Tibial artery (tissue), 4 donors: ENCODE measurements at places on chromosomes 4 and X.

DNA sequence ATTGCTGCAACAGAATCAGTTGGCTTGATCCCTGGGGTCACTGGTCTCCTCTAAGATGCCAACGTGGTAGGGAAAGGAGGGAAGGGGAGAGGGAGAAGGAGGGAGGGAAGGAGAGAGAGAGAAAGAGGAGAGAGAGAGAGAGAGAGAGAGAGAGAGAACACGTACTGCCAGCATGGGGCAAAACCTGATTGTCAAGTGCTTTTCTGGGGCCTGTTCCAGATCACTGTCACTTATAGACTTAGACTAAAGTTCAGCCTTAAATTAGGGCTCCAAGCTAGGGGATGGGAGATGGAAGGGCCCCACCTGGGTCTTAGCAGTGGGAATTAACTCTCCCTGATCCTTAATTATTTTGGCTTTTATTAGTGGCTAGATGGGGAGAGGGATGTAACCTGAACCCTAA is 12.9 kb downstream of the SHROOM4 start:
- DNase-seq = no peak

- no peak for DNase-seq
Measured at GRCh38 chr4:53013873-53014775, 152.0 kb downstream of the RASL11B start.

GRCh38 chr4:13615161-13615560 is 12.4 kb downstream of the BOD1L1 start:
- no peak for DNase-seq

GRCh38 chrX:41313419-41313818 is 20.5 kb upstream of the DDX3X start:
- DNase-seq = no peak

DNA sequence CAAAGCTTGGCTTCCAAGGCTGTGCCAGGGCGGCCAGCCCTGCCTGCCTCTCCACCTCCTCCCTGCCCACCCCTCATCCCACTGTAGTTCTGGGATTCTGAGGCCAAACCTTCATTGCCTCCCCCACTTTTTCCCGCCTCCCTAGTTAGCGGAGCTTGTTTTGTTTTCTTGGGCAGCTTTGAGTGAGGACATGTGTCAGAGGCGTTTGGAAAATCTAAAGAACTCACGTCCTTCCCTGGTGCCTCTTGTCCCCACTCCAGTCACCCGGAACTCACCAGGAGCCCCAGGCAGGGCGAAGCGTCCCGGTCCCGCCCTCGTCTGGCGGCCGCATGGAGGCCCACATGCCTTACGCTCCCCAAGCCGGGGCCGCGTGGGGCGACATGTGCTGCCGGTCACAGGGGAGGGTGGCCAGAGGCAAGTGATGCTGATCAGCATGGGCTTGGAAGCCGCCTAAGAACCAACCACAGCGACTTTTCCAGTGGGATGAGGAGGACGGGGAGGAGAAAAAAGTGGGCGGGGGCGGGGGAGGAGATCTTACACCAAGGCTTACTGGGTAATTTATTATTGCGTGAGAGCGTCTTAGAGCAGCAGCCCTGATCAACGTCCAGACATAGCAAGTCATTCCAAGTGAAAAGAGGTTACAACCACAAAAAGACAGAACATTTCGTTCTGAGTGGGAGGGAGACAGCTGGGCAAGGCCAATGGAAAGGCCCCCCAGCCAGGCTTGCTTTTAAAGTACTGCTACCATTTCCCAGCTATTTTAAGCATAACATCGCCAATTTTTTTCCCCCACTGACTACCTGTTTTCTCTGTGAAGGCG is 48.5 kb downstream of the PRPS1 start:
- peak; percentile 90 for DNase-seq

DNA sequence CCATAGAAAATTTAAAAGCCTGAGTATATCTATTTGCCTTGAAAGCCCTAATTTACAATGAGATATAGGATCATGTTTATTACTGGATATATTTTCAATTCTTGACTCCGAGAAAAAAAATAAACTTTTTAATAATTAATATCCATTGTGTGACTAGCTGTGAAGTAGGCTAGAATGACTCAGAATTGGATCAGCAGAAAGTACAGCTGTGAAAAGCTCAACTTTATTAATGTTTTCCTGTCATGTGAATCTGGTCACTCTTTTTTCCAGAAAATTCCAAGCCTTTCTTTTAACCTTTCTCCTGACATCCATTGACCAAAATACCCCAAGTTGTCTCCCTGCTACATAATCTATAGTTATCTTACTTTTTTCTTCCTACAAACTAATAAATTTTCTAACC is 171.8 kb upstream of the PACRGL start:
- no peak for DNase-seq

GRCh38 chr4:10158333-10158942 is 41.8 kb upstream of the WDR1 start:
- DNase-seq = no peak

- no peak for DNase-seq
Measured at GRCh38 chr4:87100168-87100567, 120.2 kb downstream of the KLHL8 start.
